Brain microvascular endothelial cell (primary cell): ENCODE measurements at places on chromosomes 11 and 22.

DNA sequence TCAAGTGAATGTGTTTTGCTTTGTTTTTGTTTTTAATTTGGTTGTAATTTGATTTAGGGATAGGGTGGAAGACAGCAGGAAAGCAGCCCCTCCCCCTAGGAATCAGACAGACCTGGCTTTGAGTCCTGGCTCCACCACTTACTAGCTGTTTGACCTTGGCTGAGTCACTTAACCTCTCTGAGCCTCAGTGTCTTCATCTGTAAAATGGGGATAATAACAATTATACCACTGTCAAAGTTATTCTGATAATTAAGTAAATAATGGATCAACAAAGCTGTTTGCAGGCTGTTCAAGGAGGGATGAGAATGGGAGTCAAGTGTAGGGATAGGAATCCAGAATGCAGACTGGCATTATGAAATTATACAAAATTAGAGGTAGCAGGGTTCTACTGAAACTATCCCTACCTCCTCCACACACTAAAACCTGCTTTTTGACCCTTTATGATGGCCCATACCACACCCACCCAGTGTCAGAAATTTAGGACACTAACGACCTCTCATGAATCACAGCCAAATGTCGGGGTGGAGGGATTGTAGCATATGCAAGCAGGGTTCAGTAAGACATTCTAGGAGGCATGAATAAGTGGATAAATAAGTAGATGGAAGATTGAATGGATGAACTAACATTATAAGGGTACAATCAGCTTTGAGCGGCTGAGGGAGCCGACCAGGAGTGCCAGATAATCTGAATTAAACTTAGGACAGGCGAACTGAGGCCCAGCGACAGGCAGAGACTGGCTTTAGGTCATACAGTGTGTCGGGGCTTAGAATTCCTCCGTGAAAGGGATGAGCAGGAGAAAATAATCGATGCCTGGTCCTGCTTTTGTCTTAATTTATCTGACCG is 974 bp downstream of the ANAPC15 start:
- peak; percentile 16 for DNase-seq

DNA sequence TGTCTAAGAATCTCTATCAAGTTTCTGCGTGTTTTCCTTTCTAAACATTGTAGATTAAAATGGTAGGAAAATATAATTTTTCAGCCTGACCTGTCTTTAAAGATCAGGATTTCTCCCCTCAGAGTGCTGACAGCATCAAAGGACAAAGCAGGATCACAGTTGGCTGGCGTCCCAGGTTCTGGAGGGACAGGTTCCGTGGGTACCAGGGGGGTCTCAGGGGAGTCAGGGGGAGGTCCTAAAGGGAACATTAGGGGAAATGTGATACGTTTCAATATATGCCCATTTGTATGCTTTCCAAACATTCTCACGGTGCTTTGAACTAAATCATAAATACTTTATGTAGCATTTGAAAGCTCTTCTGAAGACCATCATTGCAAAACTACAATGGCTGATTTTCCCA is 3.4 kb downstream of the MMP3 start:
- DNase-seq: no peak

GRCh38 chr22:36198536-36198935 is 3.1 kb downstream of the APOL4 start:
- DNase-seq: no peak

DNA sequence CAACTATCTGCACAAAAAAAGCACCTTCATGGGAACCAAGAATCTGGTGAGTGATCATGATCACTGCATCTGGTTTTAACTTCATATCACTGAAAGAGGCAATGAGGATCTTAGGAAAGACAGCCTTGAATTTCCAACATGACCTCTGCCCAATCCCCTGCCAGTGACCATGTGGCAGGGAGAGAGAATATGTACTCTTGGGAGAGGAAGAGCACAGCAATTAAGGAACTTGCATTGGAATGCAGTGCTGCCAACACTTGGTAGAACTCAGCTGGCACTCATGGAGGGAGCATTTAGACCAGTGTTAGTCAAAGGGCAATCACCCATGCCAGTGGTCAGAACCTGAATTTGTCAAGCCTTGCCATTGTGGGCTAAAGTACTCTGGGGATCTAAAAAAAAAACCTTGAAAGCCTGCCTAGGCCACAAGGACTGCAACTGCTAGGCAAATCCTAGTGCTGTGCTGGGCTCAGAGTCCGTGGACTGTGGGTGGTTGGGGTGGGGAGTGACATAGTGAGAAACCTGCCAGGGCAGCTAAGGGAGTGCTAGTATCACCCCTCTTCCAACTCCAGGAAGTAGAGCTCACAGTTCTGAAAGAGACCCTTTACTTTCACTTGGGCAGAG is 23.1 kb downstream of the JRKL start:
- DNase-seq: no peak

DNA sequence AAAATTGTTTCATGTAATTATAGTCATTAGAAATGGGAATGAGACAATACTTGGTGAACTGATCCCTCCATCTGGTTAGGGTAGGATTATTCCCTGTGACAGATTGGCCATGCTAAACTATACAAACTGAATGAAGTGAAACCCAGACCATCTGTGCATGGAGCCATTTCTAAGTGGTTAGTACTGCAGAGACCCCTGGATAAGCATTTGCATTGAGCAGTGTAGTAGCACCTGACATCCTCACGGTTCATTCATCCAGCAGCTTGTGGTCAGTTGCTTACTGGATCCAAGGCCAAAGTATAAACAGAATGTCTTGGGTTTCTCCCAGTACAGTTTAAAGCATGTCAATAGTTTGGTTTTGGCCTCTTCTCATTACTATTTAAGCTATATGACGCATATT is 93.8 kb upstream of the ARHGAP42 start:
- no peak for DNase-seq

DNA sequence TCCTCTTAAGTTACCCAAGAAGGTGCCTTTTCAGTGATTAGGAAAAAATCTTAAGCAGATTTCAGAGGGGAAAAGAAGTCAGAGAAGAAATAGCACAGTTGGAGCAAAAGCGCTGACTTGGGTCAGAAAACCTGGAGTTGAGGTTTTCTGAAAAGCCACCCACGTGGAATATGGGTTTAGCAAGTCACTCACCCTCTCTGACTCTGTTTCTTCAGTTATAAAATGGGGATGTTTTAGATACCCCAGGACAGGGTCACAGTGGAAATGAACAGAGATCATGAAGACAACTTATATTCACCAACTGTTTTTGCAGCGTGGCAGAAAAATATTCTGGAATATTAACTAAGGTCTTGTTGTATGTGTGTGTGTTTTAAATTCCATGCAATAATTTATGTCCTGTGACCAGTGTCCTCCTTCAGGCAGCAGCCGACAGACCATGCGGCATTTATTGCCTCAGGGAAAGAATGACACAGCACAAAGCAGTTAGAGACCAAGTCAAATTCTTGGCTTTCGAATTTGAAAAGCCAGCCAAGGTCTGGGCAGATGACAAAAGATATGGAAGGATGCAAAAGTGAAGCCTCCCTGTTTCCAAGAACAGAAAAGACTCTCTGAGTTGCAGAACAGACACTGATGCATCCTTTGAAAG is 119.9 kb downstream of the MIAT start:
- DNase-seq: no peak

GRCh38 chr11:61742391-61742790 is 10.0 kb upstream of the MYRF start:
- no peak for DNase-seq

- DNase-seq: no peak
Observed at GRCh38 chr22:22711532-22711913, 67.1 kb downstream of the GGTLC2 start.

- no peak for DNase-seq
Observed at GRCh38 chr22:48974443-48975315, 853.0 kb downstream of the BRD1 start.

DNA sequence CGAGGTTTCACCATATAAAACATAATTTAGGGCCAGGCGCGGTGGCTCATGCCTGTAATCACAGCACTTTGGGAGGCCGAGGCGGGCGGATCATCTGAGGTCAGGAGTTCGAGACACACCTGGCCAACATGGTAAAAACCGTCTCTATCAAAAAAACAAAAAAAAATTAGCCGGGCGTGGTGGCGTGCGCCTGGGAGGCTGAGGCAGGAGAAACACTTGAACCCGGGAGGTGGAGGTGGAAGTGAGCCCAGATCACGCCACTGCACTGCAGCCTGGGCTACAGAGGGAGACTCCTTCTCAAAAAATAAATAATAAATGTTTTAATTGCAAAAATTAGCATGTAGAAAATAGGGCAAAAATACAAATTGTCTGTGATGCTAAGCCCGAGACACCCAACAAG is 993 bp upstream of the SFI1 start:
- no peak for DNase-seq

DNA sequence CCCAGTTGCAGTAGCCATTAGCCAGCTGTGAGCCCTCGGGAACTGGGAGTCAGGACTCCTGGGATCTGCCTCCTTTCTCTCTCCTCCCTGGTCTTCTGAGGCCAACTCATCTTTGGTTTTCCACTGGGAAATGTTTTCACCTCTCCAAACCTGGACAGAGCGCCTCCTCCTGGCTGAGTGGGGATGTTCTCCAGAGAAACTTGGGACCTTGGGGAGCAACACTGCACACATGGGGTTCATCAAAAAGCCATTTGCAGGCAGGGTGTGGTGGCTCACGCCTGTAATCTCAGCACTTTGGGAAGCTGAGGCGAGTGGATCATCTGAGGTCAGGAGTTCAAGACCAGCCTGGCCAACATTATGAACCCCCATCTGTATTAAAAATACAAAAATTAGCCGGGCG is 145.4 kb downstream of the NECTIN1 start:
- DNase-seq: no peak

- no peak for DNase-seq
Observed at GRCh38 chr11:122246874-122247273, 130.9 kb upstream of the BLID start.

DNA sequence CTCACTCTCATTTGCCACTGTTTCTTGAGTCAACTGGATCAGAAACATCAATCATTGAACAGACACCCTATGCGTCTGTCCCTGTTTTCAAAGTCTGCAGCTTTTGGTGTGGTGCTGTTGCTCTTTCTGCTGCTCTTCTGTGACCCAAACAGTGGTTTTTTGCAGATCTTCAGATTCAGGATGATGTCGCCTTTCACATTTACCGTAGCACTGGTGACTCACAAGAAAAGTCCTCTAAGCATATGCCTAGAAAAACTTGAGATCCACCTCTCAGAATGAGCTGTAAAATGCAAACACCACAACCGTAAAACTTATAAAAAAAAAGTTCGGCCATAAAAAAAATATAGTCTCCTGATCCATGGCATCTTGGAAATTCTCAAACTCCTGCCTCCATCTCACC is 400.4 kb downstream of the NTM start:
- no peak for DNase-seq

DNA sequence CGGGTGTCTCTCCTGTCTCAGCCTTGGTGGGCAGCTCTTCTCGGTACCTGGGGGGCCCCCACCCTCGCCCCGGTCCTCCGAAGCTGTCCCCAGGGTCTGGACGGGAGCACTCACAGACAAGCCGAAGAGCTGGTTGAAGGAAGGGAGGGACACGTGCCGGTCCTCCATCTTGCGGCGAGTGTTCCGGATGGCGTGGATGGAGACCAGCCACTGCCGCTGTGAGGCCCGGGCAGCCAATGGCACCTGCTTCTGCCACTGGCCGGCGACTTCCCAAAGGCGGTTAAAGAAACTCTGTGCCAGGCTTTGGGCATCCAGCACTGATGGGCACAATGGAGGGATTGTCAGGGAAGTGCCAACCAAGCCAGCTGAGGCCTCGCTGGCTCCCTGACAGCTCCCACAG is 18.7 kb downstream of the PPM1F start:
- no peak for DNase-seq

- DNase-seq: no peak
Observed at GRCh38 chr11:67576735-67577475, 6.7 kb upstream of the GSTP1 start.

GRCh38 chr11:115605871-115606497 is 101.8 kb upstream of the CADM1 start:
- DNase-seq: no peak

- DNase-seq: no peak
Observed at GRCh38 chr22:47597041-47597440, 834.6 kb downstream of the TBC1D22A start.

DNA sequence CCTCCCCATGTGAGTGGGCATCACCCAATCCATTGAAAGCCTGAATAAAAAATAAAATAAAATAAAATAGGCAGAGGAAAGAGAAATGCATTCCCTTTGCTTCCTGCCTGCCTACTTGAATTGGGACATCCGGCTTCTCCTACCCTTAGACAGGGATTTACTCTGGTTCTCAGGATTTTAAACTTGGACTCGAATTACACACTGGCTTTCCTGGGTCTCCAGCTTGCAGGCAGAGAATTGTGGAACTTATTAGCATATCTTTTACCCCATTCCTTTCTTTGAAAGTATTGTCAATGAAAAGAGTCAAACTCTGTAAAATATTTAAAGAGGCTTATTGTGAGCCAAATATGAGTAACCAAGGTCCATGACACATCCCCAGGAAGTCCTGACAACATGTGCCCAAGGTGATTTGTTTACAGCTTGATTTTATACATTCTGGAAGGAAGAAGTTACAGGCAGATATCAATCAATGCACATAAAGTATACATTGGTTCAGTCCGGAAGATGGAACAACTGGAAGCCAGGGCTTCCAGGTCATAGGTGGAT is 78.4 kb upstream of the CCDC90B start:
- DNase-seq: no peak

GRCh38 chr11:133164986-133165385 is 367.3 kb downstream of the OPCML start:
- DNase-seq: no peak
